Suppressor macrophage treated with lipopolysaccharide for 4 hours (primary cell): ENCODE measurements at places on chromosomes 6 and 20.
A peak's percentile ranks its signal among the peaks of the same experiment; 100 is the strongest.

GRCh38 chr20:52275181-52275691 lies 83.7 kb upstream of the ZFP64 start:
- DNase-seq, result no peak

DNA sequence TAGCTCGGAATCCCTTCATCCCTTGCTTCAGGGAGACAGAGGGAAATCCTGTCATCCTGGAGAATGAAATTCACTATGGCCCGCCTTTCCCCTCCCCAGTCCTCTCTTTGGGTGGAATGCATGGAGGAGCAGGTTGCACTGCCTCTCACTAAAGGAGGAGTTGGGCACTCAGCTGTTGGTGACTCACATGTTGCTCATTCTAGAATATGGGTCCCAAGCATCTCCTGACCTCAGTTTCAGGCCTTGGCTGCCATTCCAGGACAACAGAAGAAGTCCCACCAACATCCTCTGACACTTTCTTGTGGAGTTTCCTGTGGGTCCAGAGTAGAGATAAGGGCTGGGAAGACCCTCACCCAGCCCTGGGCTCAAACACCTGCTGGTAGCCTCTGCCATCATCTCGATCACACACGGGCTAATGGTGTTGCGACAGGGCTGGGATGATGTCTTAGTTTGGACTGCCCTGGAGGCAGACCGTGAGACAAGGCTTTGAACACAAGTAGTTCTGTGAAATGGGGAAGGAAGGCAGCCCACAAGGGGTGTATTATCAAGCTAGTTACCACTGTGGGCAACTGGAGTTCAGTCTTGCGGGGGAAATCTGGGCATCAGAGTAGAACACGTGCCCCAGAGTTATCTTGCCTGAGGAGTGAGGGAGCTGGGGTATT lies 52.4 kb upstream of the RNF24 start:
- peak; percentile 75 for DNase-seq

GRCh38 chr6:13990796-13991195 lies 66.0 kb downstream of the RNF182 start:
- no peak for DNase-seq

DNA sequence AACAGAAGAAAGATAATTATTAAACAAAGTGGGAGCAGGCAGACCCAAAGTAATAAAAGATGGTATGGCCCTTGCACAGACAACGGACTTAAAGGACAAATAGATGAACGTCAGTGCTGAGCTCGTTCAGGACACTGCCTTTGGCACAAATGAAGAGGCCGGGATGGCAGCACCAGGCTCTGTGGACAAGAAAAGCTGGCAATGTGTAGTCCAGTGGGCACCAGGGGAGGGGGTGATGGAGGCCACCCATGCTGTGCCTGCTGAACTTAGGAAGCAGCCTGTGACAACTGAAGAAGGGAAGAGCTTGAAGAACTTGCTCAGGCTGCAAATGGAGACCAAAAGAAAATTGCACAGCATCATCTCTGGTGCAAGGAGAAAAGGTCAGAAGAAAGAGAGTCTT lies 131.0 kb downstream of the ANKRD60 start:
- DNase-seq, result no peak

DNA sequence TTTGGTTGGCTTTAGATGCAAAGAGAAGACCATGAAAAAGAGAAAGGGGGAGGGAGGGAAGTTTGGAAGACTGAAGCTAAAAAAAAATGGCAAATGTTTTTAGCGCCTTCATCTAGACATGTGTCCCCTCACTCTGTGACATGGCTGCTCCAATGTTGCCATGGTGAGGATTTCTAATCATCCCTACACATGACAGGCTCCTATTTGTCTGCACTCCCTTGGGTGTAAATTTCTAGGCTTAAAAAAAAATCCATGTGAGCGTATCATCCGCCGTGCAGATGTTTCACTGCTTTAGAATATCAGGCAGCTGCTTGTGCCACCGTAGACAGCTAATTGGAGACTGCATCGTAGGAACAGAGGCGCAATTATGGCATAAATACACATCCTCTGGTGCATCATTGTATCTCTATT lies 761.1 kb upstream of the MMS22L start:
- DNase-seq, result no peak

GRCh38 chr6:112235956-112236355 lies 18.4 kb downstream of the LAMA4 start:
- DNase-seq, result peak; percentile 91

DNA sequence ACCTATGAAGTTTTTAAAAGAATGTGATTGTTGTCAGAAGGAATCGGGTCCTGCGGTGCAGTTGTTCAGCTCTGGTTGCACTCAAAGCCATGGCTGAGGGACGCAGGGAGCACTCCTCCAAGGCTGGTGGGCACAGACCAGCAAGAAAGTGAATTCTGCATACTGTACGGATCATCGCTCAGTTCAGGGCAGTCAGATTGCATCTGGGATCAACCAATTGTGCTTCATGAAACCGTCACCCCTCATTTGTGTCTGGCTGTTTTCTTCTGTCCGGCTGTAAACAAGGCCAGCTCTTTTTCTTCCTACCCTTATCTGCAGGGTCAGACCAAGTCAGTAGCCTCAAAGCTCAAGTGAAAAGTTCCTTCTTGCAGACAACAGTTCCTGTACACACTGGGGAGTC lies 478.3 kb downstream of the TFAP2A start:
- DNase-seq, result no peak

GRCh38 chr6:136114661-136115060 lies 135.4 kb downstream of the MTFR2 start:
- no peak for DNase-seq

DNA sequence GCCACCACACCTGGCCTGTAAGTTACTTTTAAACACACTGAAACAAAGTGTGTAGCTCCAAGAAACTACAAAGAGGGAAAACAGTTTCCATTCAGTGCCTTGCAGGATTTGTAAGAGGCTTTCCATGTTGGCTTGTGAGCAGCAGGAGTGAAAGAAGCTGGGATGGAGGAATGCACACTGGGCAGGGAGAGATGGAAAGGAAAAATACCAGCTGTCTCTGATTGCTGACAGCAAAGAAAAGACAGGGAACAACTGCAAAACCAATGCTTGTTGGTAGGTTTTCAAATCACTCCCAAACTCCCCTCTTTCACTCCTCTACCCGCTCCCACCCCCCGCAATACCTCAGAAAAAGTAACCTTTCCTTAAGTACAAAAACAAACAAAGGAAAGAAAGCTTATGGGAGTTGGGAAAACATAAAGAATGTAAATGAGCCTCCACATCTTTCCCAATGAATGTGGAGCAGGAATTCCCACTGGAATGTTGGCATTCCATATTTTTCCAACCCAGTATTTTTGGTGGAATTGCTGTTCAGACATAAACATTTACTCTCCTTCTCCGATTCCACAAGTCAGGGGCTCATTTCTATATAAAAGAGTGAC lies 166.1 kb downstream of the THBS2 start:
- no peak for DNase-seq

DNA sequence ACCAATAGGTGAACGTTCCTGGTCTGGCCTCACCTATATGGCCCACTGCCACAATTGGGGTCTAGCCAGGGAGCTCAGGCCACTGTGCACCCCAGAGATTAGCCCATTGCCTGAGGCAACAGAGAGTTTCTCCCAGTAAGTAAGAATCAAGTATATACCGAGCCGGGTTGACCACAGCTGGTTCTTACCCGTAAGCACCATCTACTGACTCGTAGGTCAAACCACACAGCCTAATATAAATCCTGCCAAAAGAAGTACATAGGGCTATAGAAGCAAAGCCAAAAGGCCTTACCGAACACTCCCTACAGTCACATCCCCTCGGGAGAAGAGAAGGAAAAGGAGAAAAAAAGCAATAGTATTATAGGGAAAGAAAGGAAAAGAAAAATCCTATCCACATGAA lies 463.6 kb upstream of the GJE1 start:
- DNase-seq, result no peak

DNA sequence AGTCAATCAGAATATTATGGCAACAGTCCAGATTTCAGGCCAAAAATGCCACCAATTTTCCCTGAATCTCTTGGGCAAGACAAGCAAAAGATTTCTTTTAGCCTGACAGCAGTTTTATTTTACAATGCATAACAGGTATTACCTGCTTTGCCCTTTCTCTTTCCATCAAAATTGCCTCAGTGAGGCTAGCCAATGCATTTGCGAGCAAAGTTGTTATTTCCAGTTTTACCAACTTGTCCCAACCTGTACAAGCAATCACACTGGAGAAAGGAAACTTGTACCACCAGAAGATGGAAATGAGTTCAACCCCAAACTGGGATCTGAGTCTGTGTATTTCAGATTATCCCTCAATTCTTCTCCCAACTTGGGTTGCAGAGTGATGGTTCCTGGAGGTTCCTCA lies 279.9 kb upstream of the CDYL start:
- DNase-seq, result no peak

- peak; percentile 22 for DNase-seq
Measured at GRCh38 chr6:136921381-136921935, 643 bp upstream of the SLC35D3 start.

- no peak for DNase-seq
Measured at GRCh38 chr6:15842727-15843117, 179.9 kb upstream of the DTNBP1 start.

DNA sequence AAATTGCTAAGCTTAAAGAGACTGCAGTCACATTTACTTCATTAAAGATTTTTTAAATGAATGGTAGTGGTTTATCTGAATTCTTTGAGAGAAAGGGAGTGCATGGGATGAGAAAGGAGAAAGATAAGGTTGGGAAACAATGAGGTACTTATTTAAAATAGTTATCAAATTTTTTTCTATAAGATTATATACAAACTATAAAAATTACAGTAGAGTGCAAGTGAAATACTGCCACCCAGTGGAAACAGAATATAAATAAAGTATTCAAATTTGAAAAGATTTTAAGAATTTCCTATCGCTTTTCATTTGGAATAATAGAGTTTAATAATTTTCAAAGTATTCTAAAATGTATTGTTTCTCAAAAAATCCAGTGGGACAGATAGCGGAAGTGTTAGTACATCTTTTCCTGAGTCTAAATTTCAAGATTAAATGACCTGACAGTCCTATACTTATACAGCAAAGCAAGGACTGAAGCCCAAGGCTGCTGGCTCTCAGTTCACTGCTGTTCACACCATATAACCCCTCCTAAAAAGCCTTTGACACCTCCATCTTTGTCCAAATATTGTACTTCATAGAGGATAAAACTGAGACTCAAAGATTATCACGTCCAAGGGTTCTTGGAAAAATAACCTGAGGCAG lies 31.1 kb downstream of the EPM2A start:
- peak; percentile 29 for DNase-seq
